H4 (cell line): ENCODE measurements at places on chromosomes 3 and 15.

DNA sequence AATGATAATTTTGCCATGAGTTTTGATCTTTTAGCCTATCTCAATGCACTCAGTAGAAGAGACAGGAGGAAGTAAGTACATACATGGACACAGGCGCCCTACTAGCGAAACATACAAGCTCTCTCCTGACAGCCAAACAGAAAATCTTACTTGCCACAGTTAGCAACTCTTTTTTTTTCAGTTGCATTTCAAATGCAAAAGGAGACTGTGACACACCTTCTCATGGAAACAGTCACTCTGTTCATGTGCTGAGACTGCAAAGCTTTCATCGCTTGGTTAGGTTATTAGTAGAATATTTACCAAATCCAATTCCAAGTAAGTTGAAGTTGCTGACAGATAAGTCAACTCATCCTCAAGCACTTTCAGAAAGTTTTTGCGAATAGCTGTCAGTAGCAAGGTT, 223.3 kb downstream of the FOXP1 start:
- DNase-seq, result no peak

DNA sequence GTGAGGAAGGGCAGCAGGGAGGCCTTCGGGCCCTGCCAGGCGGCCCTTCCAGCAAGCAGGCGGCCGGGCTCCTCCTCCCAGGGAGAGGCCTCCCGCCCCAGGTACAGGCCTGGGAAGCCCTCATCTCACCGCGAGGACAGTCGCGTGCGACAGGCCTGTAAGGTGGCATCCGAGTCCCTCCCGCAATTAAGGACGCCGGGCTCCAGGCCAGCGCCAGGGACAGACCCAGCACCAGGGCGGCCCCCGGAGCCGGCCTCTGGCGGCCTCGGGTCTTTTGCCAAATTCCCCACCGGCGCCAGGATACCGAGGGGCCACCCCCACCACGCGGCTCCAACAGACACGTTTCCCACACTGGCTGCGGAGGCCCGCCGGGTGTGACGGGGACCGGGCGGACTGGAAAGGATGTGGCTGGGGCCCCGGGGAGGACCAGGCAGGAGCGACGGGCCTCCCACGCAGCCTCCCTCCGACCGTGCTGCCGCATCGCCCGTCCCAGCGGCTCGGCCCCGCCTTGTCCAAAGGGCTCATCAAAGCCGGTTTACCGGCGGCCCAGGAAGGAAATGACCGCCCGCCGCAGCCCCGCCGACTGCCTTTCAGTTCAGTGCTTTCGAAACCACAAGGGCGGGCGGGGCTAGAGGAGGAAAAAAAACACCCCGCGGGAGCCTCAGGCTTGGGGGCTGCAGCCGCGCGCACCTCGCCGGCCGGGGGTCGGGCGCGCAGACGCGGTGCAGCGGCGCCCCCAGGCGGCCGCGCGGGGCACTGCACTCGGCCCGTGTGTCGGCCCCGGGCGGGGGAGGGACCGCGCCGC, 11.3 kb downstream of the XXYLT1 start:
- peak; percentile 93 for DNase-seq

- DNase-seq, result no peak
Observed at GRCh38 chr3:107740992-107741896, 218.5 kb downstream of the BBX start.

DNA sequence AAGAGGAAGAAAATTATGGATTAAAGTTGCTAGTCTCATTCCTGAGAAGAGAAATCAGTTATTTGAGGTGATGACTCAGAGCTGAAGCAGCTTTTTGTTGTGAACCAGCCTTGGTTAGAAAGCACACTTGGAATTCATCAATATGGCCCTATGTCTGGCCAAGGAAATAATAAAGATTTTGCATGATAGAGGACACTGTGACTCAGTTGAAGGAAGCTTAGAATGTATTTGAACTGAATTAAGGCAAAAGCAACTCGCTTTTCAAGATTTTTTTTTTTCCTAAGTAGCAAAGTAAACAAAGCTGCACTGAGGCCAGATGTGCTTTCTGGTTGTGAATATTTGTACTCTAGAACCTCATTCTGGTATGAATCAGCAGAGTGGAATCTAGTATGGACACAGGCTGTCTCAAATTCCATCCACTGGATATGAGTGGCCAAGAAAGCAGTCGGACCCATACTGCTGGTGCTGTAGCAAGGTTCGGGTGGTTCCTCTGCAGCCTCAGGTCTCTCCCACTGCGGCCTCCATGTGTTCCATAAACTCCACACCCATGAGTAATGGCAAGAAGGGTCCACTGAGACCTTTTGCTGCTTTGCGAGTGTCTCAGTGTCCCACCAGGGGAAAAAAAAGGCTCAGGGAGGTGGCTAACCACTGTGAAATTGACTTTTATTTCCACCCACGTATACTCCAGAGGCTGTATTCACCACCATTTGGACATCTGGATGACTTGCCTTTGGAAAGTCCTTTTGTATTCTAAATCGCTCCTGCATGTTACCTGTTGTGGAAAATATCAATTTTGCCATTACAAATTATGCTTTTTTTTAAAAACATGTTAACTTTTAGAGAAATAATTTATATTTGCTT, 53.1 kb downstream of the TGFBR2 start:
- DNase-seq, result peak; percentile 70

DNA sequence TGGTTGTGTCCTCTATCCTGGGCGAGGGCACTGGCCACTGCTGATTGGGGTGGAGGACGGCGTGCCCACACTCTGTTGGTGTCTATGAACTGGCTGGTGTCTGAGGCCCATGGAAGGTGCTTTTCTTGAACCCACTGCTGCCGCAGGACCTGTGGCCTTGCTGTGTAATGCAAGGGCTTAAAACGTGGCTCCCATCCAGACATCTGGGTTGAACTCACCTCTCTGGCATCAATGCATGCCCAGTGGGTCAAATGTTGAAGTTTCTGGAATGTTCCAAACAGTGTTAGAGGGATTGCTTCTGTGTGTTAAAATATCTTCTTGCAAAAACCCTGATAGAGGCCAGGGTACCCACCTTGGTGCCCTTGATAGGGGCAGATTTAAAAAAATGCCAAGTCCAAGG, 42.6 kb downstream of the FAM3D start:
- no peak for DNase-seq

GRCh38 chr3:181932039-181932438, 220.3 kb downstream of the SOX2 start:
- no peak for DNase-seq

GRCh38 chr3:187719628-187720336, 17.4 kb upstream of the RTP2 start:
- no peak for DNase-seq

DNA sequence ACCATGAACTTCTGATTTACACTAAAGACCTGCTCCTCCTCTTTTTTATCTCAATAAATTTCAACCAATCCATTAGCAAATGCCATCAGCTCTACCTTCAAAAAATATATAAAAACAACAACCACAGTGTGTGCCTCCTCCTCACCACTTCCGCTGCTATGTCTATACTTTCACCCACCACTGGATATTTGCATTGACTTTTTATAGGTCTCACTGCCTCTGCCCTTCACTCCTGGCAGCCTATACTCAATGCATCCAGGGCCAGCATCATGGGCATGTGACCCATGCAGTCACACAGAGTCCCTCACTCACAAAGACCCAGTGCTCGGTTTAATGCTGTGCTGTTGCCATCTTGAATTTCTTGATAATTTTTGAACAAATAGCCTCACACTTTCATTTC, 53.5 kb upstream of the CCDC54 start:
- DNase-seq, result no peak

GRCh38 chr15:39213385-39213840, 367.5 kb upstream of the THBS1 start:
- peak; percentile 62 for DNase-seq

- DNase-seq, result no peak
Observed at GRCh38 chr3:177968891-177969290, 567.3 kb upstream of the KCNMB2 start.

- no peak for DNase-seq
Observed at GRCh38 chr3:46393011-46393410, 13.9 kb downstream of the CCR5AS start.

- peak; percentile 85 for DNase-seq
Observed at GRCh38 chr15:89167267-89168176, 53.9 kb downstream of the RLBP1 start.

GRCh38 chr3:159964166-159964973, 24.3 kb upstream of the IL12A start:
- no peak for DNase-seq

GRCh38 chr3:42683875-42684598, 1.3 kb upstream of the KLHL40 start:
- peak; percentile 81 for DNase-seq

GRCh38 chr3:46573701-46574100, 7.6 kb upstream of the LRRC2 start:
- no peak for DNase-seq

GRCh38 chr15:45384700-45385099, 6.4 kb upstream of the GATM start:
- no peak for DNase-seq

GRCh38 chr3:107973152-107973551, 117.7 kb downstream of the CD47 start:
- no peak for DNase-seq

- DNase-seq, result no peak
Observed at GRCh38 chr3:6132684-6133432, 728.1 kb upstream of the GRM7 start.

- peak; percentile 81 for DNase-seq
Observed at GRCh38 chr15:62782071-62782841, 260.3 kb upstream of the TPM1 start.

DNA sequence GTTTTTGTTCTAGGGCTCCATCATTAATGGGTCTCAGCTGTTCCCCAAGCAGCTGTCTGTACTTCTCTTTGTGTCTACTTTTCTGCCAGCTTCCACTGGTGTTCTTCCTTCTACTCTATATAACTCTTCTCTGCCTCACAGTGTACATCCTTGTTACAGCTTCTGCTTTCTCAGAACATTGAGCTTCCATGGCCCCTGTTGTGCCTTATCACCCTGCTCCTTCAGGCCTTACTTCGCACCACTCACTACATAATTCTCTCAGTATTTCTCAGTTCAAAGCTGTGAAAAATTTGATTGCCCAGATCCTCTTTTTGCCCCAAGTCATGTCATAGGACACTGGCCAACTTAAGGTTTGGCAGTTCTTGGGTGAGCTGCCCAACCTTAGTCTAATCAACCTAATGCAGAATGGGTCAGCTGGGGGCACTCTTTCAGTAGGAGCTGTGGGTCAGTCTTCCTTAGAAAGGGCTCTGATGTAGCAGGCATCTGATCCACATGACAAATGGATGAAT, 28.9 kb downstream of the CSTA start:
- DNase-seq, result no peak

DNA sequence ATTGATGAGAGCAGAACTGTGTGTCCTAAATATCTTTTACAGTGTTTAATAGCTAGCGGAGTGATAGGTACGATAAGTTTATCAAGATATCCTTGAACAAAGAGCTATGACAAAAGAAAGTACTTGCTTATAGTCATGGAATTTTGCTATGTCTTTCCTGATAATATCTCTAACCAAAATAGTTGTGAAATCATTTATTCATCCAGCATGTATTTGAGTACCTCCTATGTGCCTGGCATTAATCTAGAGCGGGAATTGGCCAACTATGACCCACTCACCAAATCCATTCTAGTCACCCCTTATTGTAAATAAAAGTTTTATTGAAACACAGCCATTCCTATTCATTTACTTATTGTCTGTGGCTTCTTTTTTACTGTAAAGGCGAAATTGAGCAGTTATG, 46.6 kb downstream of the ZFAND6 start:
- no peak for DNase-seq

DNA sequence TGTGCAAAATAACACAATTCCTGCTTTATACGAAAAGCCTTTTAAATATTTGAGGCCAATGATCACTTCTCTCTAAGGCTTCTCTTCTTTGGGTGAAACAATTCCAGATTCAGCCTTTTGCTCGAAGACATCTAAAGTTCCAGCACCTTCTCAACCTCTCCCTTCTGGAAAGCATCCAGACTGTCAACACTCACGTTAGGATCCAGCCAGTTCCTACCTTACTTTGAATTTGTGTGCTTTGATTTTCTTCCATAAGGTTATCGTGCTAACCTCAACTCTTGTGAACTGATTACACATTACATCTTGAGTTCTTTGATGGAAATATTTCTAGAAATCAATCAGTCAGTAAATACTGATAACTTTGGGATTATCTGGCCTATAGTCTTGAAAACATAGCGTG, 125.3 kb upstream of the ETV5 start:
- no peak for DNase-seq

- no peak for DNase-seq
Observed at GRCh38 chr15:66402761-66403284, 16.1 kb downstream of the MAP2K1 start.

DNA sequence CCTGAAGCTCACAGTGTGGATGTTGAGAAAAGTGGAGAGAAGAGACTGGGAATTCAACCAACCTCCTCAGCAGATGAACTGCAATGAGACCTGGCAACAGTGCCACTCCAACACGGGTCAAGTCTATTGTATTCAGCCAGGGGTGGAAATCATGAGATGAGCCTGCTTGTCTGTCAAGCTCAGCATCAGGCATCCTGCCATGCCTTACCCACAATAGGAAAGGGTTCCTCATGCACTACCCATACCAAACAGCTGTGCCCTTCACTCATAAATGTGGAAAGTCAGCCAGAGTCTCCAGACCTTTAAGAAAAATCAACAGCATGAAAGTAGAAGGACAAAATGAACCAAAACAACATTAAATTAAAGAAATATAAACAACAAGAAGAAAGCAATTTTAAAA, 542.1 kb downstream of the EPHB1 start:
- DNase-seq, result no peak

DNA sequence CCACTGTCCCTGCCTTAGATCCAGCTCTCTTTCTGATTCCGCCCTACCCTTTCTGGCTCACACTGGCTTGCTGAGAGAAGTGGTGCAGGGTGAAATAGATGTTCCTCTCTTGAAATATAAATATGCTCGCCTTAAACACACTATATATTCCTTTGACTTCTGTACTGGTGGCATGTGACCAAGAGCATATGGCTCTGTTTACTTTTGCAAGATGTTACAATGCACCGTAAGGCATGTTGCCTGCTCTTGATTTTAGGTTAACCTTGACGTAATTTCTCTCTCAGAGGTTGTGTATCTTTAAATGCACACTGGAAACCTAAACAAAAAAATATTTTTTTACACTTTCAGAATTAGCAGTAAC, 749 bp downstream of the RSRC1 start:
- no peak for DNase-seq

DNA sequence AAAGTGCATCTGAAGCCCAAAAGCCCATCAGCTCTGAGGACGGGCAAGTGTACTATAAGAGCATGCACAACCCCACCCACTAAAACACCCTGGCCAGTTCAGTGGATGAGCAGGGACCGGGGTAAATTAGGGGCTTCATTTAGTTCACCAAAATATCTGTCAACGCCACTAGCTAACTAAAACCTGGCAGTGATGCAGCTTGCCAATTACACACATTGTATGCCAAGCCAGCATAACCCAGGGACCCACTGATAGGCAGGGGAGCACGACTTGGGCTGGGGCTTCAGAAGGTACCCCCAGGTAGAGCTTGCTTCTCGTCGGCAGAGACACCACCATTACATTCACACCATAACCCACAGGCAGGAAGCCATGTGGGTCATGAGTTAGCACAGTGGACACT, 47.0 kb downstream of the PTPN23 start:
- no peak for DNase-seq

- DNase-seq, result peak; percentile 48
Observed at GRCh38 chr15:62138124-62138523, 27.0 kb downstream of the C2CD4B start.

GRCh38 chr3:46714728-46715506, 2.8 kb downstream of the PRSS50 start:
- DNase-seq, result no peak
